Islet precursor cell (in vitro differentiated cells): ENCODE measurements at places on chromosomes 2 and 18.

- no peak for DNase-seq
These were observed 54.8 kb downstream of the CAVIN2 start for GRCh38 chr2:191791953-191792560.

GRCh38 chr2:74000666-74001065 lies 16.0 kb downstream of the TET3 start:
- no peak for DNase-seq

DNA sequence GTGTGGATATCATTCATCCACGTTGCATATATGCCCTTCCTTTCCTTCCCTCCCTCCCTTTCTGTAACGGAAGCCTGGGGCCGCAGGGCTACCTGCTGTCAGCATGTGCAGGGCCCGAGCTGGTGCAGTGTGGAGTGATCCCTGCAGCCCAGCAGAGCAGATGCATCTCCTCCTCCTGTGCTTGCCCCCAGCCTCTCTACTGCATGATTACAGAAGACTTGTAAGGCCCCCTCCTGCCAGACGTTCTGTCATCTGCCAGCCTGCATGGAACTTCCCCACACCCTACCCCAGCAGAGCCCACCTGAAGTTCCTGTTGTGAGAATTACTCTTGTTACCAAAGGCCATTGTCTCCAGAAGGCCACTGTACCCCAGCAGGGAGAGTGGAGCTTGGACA lies 67.5 kb upstream of the FOSL2 start:
- DNase-seq: no peak

DNA sequence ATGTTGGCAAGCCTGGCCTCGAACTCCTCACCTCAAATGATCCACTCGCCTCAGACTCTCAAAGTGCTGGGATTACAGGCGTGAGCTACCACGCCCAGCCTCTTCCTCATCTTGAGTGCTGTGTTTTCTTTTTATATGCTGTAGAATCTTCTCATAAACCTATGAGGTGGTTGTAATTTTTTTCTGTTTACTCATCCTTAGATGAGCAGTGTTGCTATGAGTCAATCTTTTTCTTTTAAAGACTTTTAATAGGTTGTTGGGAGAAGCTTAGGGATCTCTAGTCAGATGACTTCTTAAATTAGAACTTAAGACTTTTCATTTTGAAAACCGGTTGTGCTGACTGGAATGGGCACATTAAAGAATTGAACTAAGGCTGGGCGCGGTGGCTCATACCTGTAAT lies 8.7 kb upstream of the AAK1 start:
- DNase-seq: no peak

GRCh38 chr2:135050684-135051083 lies 1.4 kb upstream of the RAB3GAP1 start:
- no peak for DNase-seq
